ENCODE measurements at places on chromosomes 11 and 22. TPM values are rescaled to one million over a fixed set of nuclear protein-coding genes. Genes with fewer than 3 reads are reported as not detected.

GRCh38 chr11:64355078-64355940, 3.7 kb upstream of the RPS6KA4 start:
- DNase-seq = peak; percentile 59

DNA sequence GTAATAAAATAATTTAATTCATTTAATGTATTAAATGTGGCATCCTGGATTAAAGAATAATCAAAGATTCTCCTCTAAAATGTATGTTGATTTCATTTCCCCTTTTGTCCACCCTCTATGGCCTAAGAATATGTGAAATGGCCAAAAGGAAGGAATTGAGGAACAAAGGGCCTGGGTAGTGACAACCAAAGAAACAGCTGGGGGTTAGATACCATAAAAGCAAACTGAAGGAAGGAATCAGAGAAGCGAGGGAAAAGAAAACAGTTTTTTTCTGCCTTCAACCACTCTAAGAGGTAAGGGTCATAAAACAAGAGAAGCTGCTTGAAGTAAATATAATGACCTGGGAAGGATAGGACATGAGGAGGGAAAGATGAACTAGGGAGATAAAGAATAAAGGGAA, 139.3 kb downstream of the FAM76B start:
- DNase-seq = no peak

DNA sequence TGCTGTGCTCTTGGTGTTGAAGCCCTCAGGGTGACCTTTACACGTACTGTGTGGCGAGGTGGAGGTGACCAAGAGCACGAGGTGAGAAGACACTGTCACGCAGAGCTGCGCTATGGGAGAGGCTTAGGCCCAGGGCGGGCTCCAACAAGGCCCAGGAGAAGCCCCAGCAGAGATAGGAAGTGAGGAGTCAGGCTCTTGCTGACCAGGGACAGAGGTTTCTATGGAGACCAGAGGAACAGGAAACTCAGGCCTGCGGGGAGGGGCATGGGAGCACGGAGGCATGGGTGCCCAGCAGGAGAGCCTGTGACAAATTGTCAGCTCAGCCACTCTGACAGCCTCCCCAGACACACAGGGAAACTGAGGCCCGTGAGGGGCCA, 15.8 kb downstream of the DGKZ start:
- peak; percentile 53 for DNase-seq

DNA sequence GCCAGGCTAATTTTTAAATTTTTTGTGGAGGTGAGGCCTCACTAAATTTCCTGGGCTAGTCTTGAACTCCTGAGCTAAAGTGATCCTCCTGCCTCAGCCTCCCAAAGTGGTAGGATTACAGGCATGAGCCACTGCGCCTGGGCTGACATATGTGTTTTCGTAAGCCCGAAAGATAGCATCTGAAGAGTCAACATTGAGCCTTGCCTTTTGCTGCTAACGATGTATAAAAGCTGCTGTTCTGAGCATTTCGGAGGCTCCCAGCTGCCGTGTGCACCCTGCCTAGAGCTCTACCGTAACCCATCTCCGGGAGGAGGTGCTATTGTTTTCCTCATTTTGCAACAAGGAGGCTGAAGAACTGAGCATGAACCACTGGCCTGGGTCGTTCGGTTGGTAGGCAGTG, 18.1 kb upstream of the PPP6R3 start:
- no peak for DNase-seq

DNA sequence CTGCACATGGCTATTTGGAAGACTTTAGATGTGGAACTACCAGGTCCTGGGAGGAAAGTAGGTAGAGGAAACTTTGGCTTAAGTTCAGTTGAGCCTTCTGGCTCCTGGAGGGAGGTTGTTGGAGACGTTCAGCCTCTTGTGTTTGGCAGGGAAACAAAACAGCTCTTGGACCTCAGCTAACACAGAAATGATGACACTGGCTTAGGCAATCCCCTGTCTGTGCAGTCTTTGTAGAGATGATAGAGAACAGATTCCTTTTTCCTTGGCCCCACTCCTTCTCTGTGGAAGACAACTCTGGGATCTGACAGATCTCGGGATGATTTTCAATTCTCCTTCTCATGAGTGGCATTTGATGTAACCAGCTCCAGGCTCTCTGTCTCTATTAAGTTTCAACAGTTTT, 428.5 kb downstream of the TMEM135 start:
- DNase-seq = no peak

MIOX gene
- 0.91 TPM for total RNA-seq
